Stomach (tissue), 19 donors: ENCODE measurements at places on chromosomes 5 and 9.

DNA sequence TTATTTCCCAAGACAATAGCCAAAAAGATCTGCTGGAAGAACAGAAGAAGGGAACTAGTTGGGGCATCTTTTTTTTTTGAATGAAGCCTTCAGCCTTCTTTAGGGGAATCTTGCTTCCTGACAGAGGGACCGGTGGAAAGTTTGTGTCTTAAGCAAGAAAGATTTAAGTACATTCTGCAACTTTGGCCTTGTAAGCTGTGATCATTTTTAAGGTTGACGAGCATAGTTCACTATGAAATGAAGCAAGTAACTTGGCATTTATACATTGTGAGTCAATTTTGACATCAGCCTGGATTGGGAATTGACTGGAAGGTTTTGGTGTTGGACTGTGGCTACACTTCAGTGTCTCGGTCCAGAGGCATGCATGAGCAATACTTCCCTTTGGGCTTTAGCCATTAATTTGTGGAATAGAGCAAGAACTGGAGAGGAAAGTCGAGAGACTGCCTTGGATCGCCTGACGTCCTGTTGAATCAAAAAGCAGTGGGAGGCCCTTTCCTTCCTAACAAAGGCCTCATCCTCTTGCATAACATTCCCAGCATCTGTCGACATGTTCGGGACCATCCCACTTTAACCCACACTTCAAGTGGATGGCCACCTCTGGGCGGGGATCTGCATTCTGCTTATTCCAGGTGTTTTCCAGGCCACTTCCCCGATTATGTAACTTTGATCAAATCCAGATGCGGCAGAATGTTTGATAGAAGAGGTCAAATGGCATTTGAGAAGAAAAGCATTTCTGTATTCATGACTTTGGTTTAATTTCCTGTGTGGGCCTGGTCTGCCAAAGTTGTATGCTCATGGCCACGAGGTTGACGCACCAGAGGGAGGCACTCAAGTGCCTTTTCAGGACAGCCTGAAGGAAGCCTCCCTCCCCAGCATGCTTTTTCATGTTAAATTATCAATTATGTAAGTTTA is 12.5 kb downstream of the ABL1 start:
- H3K4me1 ChIP-seq, result peaks cover 81% of the 10 kb centered on the region
- peak; percentile 44 for DNase-seq
- no peaks in the 10 kb centered on the region for H3K27me3 ChIP-seq
- H3K4me3 ChIP-seq, result no peak overlapping the region

- no peaks in the 10 kb centered on the region for H3K4me1 ChIP-seq
- H3K27me3 ChIP-seq, result peaks cover 41% of the 10 kb centered on the region
- DNase-seq, result no peak
Measured at GRCh38 chr9:135073081-135073740, 14.3 kb upstream of the OLFM1 start.

DNA sequence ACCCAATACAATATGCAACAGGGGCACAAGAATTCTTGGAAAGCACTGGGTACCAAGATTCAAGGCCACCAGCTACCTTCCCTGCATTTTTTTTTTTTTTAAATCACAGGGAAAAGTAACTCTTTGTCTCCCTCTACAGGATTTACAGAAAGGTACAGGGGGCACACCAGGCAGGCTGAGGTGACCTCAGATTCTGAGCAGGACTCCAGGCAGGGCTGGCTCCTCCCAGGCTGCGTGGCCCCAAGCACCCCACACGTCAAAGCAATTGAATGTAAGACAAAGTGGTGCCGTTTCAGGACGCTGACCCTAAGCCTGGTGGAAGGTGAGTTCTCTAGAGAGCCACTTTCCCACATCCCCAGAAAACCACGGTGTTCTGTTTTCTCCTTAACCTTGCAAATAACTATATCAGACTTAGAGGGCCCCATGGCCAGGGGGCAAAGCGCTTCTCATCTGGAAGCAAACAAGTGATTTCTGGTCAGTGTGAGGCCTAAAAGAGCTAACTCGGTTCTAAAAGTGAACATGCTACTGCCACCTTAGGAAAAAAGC is 222.6 kb downstream of the ROR2 start:
- peaks cover 70% of the 10 kb centered on the region for H3K36me3 ChIP-seq
- H3K27ac ChIP-seq, result peak overlapping the region; percentile 68
- H3K4me1 ChIP-seq, result peaks cover 6% of the 10 kb centered on the region
- H3K4me3 ChIP-seq, result no peak overlapping the region
- H3K27me3 ChIP-seq, result no peaks in the 10 kb centered on the region
- no peak for DNase-seq

DNA sequence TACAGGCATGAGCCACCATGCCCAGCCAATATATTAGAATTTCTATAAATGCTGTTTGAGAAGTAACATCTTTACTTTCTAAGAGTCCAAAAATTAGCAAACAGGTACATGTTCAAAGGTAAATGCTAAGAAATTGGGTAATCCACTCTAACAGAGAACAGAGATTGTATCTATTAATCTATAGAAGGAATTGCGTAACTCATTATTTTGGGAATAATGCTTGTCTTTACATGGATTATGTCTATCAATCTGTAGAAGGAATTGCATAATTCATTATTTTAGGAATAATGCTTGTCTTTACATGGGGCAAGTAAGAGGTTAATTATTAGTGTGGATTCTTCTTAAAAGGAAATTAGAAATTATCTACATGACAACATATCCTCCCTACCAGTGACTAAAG is 30.5 kb downstream of the CCNH start:
- H3K27ac ChIP-seq, result no peak overlapping the region
- H3K4me3 ChIP-seq, result no peak overlapping the region
- H3K27me3 ChIP-seq, result no peaks in the 10 kb centered on the region

DNA sequence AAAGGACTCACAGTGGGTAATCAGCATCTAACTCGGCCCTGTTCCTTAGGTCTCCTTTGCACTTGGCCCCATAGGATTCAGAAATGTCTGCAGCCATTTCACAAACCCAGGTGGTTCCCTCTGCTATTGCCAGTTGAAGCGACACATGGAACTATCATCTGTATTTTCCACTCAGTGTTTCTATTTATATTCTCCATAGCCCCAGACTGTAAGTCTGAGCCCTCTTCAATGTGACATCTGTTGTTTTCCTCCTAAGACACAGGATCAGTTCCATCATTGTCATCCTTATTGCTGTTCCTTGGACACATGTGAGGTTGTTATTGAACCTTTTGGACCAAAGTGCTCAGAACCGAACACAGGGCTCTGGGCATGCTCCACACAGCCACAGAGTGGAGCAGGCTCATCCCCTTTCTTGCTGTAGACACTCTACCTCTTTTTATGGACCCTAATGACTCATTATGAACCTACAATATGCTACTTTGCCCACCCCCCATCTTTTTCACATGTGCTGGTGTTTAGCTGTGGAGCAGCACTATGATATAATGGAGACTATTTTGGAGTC is 36.4 kb downstream of the GARNL3 start:
- H3K27me3 ChIP-seq, result no peaks in the 10 kb centered on the region
- no peak for DNase-seq
- H3K36me3 ChIP-seq, result no peaks in the 10 kb centered on the region
- H3K27ac ChIP-seq, result no peak overlapping the region
- H3K4me1 ChIP-seq, result peaks cover 2% of the 10 kb centered on the region

DNA sequence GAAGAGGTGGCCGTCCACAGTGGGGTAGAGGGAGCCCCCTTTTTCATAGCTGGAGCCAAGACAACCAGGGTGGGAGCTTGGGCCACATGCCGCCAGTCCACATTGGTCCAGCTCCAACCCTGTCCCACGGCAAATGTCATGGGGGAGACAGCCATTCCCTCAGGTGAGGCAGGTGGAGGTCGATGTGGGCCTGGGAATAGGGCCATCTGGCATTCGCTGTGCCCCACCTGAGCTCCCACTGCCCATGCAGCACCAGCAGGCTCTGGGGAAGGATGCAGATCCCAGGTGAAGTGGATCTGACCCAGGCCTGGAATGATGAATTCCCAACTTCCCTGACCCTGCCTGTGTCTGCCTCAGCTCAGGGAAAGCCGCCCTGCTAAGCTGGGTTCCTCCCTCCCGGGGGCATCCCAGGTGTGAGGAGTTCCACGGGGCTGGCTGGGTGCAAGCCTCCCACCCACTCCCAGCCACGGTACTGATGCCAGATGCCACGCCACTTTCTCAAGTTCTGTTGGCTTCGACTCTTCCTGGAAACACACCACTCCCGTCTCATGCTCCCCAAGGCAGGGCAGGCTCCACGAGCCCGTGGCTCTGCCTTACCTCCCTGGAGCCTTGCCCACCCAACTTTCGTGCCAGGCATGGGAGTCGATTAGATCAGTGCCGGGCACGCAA is 25.2 kb upstream of the FCN2 start:
- no peaks in the 10 kb centered on the region for H3K27me3 ChIP-seq
- no peak overlapping the region for H3K27ac ChIP-seq
- no peaks in the 10 kb centered on the region for H3K4me1 ChIP-seq
- DNase-seq, result no peak

DNA sequence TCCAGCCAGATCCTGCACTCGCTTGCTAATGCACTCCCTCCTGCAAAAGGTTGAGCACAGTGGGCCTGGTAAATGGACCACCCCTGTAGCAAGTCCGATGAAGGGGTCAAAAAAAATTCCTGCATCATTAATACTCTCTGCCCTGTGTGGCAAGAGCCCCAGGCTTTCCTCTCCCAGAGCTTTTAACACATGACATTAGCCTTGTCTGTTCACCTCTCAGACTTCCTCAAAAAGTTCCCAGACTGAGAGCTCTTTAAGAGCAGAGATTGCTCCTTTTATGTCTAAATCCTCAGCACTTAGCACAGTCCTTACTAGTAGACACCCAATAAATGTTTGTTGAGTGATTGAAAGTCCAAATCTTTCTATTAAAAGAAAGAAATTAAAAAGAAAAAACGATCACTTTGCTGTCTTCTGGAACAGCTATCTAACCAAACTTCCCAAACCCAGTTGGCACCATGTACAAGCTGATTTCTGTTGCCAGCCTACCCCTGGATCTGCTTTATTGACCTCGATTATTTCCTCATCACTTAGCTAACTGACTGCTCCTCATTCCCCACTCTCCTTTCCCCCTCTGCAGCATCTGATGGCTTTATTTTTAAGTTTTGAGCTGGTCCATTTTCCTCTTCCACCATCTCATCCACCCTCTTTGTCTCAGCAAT is 209.8 kb downstream of the ENC1 start:
- H3K4me3 ChIP-seq, result no peak overlapping the region
- H3K36me3 ChIP-seq, result no peaks in the 10 kb centered on the region
- DNase-seq, result no peak
- H3K4me1 ChIP-seq, result no peaks in the 10 kb centered on the region

- H3K27me3 ChIP-seq, result no peaks in the 10 kb centered on the region
- H3K4me3 ChIP-seq, result no peak overlapping the region
- peaks cover 65% of the 10 kb centered on the region for H3K36me3 ChIP-seq
- no peak overlapping the region for H3K27ac ChIP-seq
- DNase-seq, result no peak
Measured at GRCh38 chr9:32566770-32567169, 6.2 kb downstream of the NDUFB6 start.

DNA sequence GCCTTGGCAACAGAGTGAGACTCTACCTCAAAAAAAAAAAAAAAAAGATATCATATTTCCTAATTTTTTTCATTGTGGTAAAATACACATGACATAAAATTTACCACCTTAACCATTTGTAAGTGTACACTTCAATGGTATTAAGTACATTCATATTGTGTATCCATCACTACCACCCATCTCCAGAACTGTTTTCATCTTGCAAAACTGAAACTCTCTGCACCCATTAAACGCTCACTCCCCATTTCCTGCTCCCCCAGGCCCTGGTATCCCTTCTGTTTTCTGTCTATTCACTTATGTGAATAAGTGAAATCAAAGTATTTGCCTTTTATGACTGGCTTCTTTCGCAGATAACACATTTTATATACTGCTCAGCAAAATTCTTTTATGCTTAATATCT is 12.8 kb downstream of the LRRC8A start:
- no peak for DNase-seq
- H3K4me3 ChIP-seq, result no peak overlapping the region
- no peaks in the 10 kb centered on the region for H3K27me3 ChIP-seq
- H3K36me3 ChIP-seq, result peaks cover 38% of the 10 kb centered on the region

DNA sequence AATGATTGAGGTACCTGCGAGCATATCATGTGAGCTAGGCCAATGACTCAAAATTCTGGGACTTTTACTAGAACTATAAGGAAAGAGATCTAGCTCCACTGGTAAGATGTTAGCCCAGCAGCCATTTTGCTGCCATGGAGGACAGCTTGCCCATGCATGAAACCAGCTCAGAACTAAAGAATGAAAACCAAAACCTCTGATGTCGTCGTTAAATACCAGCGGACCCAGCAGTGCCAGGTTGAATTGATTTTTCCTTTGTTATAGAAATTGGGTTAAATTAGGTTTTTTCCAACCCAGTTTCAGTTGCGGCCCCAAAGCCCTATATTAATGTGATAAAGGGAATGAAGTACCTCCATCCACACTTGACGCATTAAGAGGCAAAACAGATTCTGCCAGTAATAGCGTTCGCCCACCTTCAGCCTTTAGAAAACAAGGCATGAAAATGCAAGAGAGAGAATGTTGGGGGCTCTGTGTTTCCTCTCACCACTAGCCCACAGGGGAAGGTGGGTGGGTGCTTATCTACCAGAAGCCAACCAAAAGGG is 5.5 kb upstream of the ITK start:
- no peaks in the 10 kb centered on the region for H3K27me3 ChIP-seq
- DNase-seq, result no peak
- H3K27ac ChIP-seq, result no peak overlapping the region
- H3K4me3 ChIP-seq, result no peak overlapping the region
- H3K4me1 ChIP-seq, result no peaks in the 10 kb centered on the region

- no peaks in the 10 kb centered on the region for H3K27me3 ChIP-seq
- no peaks in the 10 kb centered on the region for H3K36me3 ChIP-seq
- DNase-seq, result no peak
- H3K27ac ChIP-seq, result no peak overlapping the region
- H3K4me3 ChIP-seq, result no peak overlapping the region
- H3K4me1 ChIP-seq, result no peaks in the 10 kb centered on the region
Measured at GRCh38 chr9:69571032-69571431, 101.1 kb downstream of the APBA1 start.

- DNase-seq, result no peak
- H3K27ac ChIP-seq, result no peak overlapping the region
- H3K27me3 ChIP-seq, result no peaks in the 10 kb centered on the region
- H3K4me3 ChIP-seq, result no peak overlapping the region
- H3K36me3 ChIP-seq, result no peaks in the 10 kb centered on the region
Measured at GRCh38 chr5:16067415-16067814, 112.2 kb downstream of the MARCHF11 start.

- H3K36me3 ChIP-seq, result peaks cover 98% of the 10 kb centered on the region
- no peak for DNase-seq
- no peaks in the 10 kb centered on the region for H3K27me3 ChIP-seq
- H3K4me1 ChIP-seq, result no peaks in the 10 kb centered on the region
- no peak overlapping the region for H3K4me3 ChIP-seq
Measured at GRCh38 chr9:131148276-131148675, 22.9 kb downstream of the NUP214 start.

DNA sequence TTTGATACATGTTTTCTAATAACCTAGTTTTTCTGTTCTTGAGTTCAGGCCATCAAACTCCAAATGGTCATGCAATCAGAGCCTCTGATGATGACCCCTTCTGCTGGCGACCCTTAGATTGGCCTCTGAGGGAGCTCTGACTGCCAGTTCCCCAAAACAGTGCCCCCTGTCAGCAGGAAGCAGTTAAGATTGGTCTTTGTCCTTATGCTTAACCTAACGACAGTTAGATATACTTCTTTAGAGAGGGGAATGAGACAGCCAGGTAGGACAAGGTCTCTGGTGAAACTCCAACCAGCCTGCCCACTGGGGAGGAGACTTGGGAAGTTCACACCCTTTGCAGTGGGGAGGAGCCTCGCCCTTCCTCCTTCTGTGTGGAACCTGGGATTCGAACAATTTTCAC is 390.4 kb upstream of the KIF2A start:
- H3K36me3 ChIP-seq, result no peaks in the 10 kb centered on the region
- DNase-seq, result no peak
- H3K27ac ChIP-seq, result no peak overlapping the region
- no peak overlapping the region for H3K4me3 ChIP-seq
- peaks cover 4% of the 10 kb centered on the region for H3K4me1 ChIP-seq
